Stimulated activated CD4-positive, alpha-beta T cell treated with anti-CD3 and anti-CD28 coated beads, Interleukin-15, amount 100 ng/mL, for 1 hour (primary cell): ENCODE measurements at places on chromosomes 5 and 9.

DNA sequence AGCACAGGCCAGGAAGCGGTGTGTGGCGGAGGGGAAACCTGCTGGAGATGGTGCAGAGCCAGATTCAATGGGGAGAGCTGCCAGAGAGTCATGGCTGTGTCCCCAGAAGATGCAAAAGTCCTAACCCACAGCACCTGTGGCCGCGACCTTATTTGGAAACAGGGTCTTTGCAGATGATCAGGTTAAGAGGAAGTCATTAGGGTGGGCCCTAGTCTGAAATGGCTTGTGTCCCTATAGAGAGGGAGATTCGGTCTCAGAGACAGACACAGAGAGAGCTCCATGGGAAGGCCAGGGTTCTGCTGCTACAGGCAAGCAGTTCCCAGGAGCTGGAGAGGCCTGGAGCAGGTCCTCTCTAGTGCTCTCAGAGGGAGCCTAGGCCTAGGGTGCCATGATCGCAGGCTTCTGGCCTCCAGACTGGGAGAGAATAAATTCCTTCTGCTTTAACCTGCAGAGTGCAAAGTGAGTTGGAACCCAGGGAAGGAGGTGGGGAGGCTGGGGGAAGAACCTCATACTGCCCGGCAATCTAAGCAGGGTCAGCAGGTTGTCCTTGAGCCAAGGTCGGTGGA, 1.9 kb upstream of the LPCAT1 start:
- DNase-seq = no peak

DNA sequence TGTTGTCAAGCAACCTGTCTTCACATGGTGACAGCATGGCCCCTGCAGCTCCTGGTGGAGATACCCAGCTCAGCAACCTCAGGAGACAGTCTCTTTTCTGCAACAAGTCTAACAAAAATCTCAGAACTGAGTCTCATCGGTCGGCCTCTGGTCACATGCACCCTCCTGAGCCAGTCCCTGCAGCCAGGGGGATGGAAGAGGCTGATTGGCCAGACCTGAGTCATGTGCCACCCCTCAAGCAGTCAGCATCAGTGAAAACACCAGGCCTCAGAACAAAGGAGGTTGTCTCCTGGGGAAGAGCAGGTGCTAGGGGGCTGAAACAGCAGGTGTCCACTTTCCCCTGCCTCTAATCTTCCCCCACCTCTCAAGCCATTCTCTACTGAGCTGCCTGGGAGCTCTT, 54.4 kb downstream of the SMIM23 start:
- DNase-seq = no peak

DNA sequence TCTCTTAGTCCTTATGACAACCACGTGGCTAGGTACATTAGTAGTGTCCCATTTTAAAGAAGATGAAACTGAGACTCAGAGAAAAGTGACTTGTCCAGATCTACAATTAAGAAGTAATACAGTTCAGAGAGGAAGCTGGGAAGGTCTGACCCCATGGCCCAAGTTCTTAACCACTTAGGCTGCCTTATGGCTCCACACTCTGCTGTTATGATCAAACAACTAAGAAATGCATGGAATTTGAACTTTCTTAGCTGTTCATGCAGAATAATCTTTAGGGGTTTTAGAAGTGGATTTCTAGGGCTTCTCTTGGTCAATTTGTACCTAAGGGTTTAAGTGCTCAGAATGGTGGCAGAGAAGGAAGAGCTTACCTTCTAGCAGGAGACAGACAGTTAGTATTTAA, 128.0 kb upstream of the MSX2 start:
- DNase-seq = no peak

DNA sequence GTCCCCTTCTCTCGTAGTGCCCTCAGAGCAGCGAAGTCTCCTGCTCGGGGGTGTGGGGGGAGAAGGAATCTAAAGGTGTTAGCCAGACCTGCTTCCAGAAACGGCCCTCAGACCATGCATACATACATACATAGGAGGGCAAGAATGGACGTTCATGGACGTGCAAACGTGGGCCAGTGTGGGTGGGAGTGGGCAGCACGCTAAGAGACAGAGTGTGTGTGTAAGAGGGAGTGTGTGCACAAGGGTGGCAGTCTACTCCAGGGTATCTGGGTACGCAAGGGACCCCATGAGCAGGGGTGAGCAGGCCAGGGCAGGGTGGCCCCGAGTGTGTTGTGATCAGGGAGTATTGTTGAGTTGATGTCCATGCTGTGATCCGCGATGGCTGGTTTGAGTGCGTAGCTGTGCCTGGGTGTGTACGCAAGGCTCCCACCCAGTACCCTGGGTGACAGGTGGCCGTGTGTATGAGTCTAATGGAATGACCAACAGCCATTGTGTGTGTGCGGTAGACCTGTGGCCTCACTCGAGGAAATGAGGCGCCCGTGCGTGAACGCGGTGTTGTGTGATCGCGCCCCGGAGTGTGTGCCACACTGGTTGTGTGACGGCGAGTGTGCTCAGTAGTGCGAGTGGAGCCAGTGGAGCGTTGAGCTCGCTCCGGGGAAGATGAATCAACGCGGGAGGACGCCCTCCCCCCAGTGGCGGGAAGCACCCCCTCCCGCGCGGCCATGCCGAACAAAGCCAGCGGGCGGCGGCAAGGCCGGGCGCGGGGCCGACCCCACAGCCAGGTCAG, 826 bp downstream of the GPRIN1 start:
- no peak for DNase-seq

GRCh38 chr5:73796164-73797131, 170.5 kb downstream of the ARHGEF28 start:
- DNase-seq = no peak

- DNase-seq = no peak
Observed at GRCh38 chr9:110330484-110331105, 7.1 kb downstream of the TXNDC8 start.
